ENCODE measurements at places on chromosomes 12 and 14. TPM values are rescaled to one million over a fixed set of nuclear protein-coding genes. Genes with fewer than 3 reads are reported as not detected.

Gene FOXA1
- polyA plus RNA-seq: 44.2 TPM

GRCh38 chr12:7857971-7858370 lies 14.7 kb downstream of the SLC2A14 start:
- DNase-seq: no peak

GRCh38 chr12:57055824-57056223 lies 5.9 kb upstream of the MYO1A start:
- DNase-seq: no peak

GRCh38 chr12:121795034-121795968 lies 1.8 kb upstream of the RHOF start:
- DNase-seq: peak; percentile 96

DNA sequence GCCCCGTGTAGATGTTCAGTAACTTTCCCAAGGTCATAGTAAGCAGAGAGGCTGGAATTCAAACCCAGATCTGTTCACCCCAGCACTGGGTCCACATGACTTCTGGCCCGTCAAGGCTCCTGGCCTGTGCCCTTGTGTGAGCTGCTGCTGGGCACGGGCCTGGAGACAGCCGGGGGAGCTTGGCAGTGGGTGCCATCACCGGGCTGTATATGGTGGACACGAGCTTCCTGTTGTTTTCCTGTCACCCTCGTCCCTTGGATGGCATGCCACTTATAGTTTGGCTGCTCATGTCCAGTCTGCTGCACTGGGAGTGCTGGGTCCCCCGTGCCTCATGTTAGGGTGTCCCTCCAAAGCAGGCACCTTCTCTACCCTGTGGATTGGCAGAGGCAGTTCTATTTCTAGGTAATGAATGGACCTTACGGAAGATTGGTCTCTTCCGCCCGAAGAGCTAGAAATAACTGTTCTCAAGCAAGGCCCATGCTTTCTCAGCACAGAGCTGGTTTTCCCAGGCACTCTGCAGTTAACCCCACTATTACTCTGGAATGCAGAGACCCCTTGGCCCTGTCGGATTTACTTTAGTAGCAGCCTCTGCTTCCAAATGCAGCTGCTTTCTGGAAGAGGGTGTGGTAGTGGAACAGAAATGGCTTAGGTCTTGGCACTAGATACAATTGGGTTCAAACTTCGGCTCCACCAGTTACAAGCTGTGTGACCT lies 44.3 kb downstream of the ELK3 start:
- DNase-seq: no peak

GRCh38 chr12:131428091-131428685 lies 282.7 kb upstream of the SFSWAP start:
- no peak for DNase-seq
